ENCODE measurements at places on chromosomes 3 and 15. TPM values are rescaled to one million over a fixed set of nuclear protein-coding genes. Genes with fewer than 3 reads are reported as not detected.

The FAM3D gene
- not detected for total RNA-seq

The ZDHHC23 gene
- total RNA-seq: 3.1 TPM

The DNAJA4 gene
- 30.1 TPM for total RNA-seq

The P2RY14 gene
- 8.9 TPM for total RNA-seq

The DLEC1 gene
- total RNA-seq: 0.24 TPM

The PLOD2 gene
- 513 TPM for total RNA-seq

The PRR20G gene
- 3.9 TPM for total RNA-seq

The MNS1 gene
- total RNA-seq: 3.9 TPM

The RETNLB gene
- total RNA-seq: not detected

GRCh38 chr3:32104492-32104891, 1.9 kb upstream of the GPD1L start:
- DNase-seq: no peak

DNA sequence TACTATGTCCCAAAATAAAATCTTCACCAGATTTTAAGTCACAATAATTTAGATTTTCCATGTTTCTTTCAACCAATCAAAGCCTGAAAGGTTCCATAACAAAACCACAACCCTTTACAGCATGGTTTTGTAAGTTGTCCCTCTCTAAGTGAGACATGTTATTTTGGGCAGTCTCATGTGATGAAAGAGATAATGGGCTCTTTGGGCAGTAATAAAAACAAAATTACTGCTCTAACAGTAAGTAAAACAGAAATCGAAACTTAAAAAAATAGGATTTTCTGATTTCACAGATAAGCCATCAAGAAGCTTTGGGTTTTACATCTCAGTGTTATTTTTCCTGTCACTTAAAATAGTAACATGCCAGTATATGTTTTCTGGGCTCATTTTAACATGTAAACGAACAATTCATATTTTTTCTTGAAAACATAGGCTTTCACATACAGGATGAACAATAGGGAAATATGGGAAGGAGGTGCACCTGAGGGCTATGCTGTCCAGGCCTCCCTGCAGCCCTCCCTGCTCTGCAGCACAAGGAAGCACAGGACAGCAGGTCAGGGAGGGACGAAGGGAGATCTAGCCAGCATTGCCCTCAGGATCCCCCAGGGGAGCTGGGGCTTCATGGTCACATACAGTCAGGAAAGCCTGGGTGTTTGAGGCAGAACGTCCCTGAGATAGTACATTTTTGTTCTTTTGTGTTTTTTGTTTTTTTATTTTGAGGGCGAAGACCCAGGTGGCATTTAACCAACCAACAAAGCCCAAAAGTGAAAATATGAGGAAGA, 157.4 kb downstream of the SHOX2 start:
- DNase-seq: no peak

GRCh38 chr15:76903251-76903681, 1.9 kb downstream of the SCAPER start:
- peak; percentile 7 for DNase-seq

DNA sequence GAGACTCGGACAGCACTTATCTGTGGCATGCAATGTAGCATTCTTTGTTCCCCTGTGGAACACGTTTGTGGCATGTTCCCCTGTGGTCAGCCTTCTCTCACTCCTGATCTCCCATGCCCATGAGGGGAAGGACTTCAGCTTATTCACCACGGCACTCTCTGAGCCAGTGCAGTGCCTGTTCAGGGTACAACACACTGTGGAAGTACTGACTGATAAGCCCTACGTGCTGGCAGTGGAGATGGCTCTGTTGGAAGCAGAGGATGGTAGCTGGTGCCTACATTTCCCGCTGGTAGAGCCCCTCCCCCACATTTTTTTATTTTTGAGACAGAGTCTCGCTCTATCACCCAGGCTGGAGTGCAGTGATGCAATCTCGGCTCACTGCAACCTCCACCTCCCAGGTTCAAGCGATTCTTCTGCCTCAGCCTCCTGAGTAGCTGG, 43.5 kb upstream of the ETV5 start:
- DNase-seq: no peak

- DNase-seq: no peak
Measured at GRCh38 chr3:31455524-31455923, 77.2 kb upstream of the STT3B start.

DNA sequence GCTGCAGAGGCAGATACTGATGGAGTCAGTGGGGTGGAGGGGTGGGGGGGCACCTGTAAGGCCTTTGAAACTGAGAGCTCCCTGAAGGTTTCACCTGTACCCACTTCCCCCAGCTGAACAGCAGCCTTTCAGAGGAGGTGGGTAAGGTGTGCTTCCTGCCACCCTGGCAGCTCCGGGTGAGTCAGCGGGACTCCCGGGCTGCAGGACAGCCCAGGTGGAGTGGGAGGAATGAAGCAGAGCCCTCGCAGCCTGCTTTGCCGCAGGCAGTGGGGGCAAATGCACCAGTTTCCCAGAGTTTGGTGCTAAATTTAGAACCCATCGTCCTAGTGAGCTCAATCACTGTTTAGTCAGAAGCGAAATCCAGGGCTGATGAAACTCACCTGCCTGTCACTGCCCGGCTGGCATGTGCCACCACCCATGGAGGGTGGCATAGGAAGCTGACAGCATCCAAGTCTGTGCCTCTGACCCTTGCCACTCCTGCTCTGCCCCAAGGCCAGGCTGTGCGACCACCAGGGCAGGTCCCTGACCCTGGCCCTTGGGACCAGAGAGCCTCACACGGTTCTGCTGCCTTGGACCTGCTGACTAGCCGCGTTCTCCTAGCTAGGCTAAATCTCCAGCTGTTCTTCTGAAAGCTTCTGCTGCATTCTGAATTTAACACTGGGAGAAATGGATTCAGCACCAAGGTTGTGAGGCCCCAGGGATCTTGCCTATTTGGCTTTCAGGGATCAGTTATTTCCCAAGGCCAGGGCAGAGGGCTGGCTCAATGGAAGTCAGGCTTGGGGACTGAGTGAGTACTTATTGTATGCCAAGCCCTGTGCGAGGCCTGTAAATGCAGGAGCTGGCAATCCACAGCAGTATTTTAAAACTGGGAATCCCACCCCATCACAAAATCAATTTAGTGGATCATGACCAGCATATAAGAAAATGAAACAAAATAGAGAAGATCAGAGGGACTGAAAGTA, 67.3 kb upstream of the RASGRF1 start:
- DNase-seq: no peak

- no peak for DNase-seq
Measured at GRCh38 chr3:71689291-71689690, 35.9 kb downstream of the EIF4E3 start.

DNA sequence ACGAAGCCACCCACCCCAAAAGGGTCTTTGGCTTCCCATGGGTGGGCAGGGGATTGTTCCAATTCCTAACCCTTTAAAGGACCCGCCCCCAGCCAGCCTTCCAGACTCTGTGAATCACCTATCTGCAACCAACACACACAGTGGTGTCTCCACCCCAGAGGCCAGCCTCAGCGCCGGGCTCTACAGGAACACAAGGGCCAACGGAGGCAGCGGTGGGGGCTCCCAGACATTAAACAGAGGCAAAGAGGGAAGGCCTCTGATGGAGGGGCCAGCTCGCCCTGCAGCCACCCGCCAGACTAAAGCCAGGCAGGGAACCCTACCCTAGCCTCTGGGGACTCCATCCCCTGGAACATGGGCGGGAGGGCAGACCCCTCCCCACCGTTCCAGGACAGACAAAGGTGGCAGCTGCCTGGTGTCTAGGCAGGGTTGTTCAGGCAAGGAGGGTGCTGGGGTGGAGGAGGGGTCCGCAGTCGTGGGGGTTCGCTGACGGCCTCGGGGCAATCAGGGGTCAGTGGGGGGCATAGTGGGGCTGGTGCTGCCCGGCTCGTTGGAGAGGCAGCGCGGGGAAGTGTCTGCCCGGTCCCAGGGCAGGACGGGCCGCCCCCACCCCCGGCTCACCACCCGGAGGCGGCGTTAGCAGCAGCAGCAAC, 448 bp downstream of the SHISA5 start:
- DNase-seq: peak; percentile 65

DNA sequence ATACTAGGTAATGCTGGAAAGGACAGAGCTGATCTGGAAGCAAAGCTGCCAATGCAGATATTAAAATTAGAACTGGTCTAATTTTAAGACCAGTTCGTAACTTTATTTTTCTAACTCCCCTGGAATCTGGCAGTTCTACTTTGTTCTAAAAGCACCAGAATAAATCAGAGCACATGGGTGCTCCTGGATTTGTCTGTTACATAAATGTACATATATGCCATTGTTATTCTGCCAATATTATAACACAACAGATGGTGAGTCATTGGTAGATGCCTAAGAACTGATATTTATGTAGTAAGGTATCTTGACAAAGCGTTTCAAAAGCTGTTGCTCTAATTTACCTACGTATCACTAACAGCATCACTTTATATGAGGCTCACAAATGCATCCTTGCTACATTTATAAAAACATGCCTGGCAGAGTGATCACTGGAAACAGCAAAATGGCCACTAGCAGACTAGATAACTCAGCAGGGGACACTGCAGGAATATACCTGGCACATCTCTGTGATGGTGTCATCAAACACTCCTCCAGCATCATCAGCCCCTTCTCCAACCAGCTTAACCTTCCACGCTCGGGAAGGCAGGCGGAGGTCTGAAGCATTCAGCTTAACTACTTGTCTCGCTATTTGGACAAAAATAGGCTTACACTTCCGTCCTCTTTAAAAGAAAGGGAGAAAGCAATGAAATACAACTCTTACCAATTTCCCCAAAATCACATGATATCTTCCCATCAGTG, 26.2 kb downstream of the FBXL22 start:
- no peak for DNase-seq

- no peak for DNase-seq
Measured at GRCh38 chr3:38725726-38726419, 76.4 kb upstream of the SCN5A start.

GRCh38 chr3:175287361-175287963, 428.3 kb downstream of the NAALADL2 start:
- DNase-seq: no peak

All from umbilical cord (tissue), 2 donors.